Lung (tissue), 17 donors: ENCODE measurements at places on chromosomes 12 and 14. TPM values are rescaled to one million over a fixed set of nuclear protein-coding genes. Genes with fewer than 3 reads are reported as not detected.

Gene FOXM1
- total RNA-seq: 4.0 TPM

DNA sequence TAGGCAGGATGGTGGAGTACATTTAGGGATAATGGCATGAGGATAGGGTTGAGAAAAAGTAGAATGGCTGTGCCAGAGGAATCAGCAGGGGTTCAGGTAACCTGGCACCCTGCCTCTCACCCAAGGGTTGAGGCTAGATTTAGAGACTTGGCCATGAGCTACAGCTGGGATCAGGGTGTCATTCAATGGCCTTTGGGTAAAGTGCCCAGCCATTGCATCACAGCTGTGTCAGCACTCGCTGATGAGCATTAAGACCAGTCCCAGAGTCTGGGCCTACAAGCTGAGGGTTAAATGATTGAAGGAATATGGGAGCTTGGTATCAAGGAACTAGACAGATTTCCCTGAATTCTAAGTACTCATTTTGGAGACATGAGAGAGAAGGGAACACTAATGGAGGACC is 113.9 kb downstream of the PRIMA1 start:
- no peak for DNase-seq

DNA sequence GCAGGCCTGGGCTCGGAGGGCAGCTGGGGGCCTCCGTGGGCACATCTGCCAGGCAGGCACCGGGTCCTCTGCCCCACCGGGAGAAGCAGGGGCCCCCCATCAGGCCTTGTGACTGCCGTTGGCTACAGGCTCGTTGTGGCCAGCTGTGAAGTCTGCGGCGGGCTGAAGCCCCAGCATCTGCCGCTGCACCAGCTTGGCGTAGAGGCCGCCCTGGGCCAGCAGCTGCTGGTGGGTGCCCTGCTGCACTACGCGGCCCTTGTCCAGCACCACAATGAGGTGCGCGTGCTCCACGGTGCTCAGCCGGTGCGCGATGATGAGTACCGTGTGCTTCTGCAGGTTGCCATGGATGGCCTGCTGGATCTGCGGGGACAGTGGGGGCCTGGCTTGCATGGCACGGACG is 33.9 kb upstream of the VPS37B start:
- no peak for DNase-seq

Gene BDKRB1
- 0.23 TPM for total RNA-seq

DNA sequence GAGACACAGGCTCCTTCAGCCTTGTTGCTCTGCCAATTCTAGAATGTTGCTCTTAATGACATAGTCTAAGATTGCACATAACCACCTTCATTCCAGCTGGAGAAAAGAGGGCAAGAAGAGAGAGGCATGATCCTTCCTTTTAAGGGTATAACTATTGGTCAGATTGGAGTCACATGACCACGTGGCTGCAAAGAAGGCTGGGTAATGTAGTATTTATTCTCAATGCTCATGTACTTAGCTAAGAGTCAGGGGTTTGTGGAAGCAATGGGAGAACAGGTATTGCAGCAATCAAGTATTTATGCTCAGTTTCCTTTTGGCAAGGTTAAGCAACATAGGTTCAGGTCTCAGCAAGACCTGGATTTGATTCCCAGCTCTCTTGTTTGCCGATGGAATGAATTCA is 298.8 kb upstream of the TBX3 start:
- peak; percentile 20 for DNase-seq

DNA sequence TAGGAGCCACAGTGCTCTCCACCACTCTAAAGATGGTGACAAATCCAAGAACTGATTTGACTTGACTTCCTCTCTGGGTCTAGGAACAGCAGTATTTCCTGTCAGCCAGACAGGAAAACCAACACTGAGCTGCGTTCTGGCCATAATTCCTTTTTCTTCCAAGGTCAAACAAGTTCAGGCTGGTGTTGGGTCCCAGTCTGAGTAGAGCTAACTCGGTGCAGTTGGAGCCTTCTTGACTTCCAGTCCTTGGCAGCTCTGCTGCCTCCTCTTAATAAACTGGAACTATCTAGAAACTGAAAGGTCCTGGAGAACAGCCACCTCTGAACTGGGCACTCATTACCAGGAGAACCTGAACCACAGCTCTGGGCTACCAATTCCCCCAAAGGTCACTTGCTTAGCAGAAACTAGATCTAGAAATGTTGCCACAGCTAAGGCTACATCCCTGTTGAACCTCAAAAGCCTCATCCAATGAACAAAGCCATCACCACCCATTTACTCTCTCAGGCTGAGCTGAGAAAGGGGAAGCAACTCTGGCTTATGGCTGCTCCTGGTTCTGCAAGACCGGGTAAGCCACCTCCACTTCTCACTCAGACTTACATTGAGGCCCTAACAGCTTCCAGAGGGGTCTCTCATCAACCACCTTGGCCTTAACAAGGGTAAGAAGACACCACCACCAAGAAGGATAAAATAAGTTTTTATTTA is 27.7 kb downstream of the MAX start:
- no peak for DNase-seq

- DNase-seq: no peak
These were observed 359.4 kb upstream of the DCN start for GRCh38 chr12:91542067-91542466.

- DNase-seq: no peak
These were observed 68.0 kb downstream of the DIP2B start for GRCh38 chr12:50572760-50573159.

Gene LMNTD1
- 14.9 TPM for total RNA-seq
